Transverse colon (tissue), 4 donors: ENCODE measurements at places on chromosomes 7 and 10.

- no peak for DNase-seq
Observed at GRCh38 chr10:132665946-132666704, 119.8 kb downstream of the NKX6-2 start.

DNA sequence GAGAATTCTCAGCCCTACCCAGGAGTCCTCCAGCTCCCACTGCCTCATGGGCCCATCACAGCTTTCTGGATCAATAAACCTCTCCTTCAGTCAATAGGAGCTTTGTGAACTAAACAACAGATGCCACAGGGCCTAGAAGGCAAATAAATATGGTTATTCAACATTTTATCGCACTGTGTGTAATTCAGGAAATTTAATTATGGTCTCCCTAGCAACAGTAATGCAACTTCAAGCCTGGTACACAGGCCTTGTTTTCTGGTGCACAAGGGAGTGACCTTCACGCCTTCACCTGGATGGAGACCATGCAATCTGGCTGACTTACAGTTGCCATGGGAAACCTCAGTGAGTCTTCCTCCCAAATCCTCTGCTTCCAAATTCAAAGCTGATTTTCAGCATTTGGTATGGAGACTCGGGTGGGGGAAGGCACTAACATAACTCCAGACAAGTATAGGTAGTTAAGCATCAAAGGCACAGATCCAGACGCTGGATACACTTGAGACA lies 441.0 kb upstream of the NPVF start:
- no peak for DNase-seq

GRCh38 chr7:16636555-16637101 lies 8.9 kb downstream of the ANKMY2 start:
- DNase-seq, result no peak

DNA sequence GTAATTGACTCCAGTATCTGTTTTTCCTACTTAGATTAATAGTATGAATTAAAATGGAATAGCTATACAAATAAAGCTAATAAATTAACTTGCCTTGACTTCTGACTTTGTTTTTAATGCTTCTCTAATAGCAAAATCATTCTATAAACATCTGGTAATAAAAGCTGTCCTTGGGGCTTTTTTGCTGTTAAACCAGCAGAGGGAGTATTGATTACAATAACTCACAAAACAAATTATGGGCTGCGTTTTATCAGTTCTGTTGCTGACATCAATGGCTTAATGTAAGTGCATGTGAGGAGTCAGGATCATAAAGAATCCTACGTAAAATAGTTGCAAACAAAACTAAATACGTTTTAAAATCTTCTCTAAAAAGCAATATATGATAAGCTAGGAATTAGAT lies 667.8 kb downstream of the PCDH15 start:
- no peak for DNase-seq

- DNase-seq, result no peak
Observed at GRCh38 chr10:12056748-12057147, 12.0 kb upstream of the DHTKD1 start.

- DNase-seq, result no peak
Observed at GRCh38 chr7:103988468-103989199, 824 bp downstream of the RELN start.
